ENCODE measurements at places on chromosomes 4 and X.

DNA sequence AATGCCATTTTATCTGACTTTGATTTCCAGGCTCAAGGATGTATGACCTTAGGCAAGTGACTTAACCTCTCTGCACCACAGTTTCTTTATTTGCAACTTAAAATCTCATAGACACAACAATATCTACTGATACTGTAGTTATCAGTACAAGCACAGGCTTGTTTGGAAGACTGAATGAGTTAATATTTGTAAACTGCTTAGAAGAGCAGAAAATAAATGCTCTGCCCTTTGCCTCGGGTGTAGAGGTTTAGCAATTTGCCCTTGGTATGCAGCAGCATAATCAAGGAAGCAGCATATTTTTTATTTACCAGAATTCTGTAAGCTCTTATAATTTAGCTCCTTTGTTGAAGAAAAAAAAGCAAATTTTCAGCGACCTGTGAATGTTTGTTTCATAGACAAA lies 2.9 kb upstream of the CXCL1 start:
- no peak for DNase-seq

GRCh38 chr4:121977251-121978171 lies 25.7 kb upstream of the TRPC3 start:
- DNase-seq, result no peak

DNA sequence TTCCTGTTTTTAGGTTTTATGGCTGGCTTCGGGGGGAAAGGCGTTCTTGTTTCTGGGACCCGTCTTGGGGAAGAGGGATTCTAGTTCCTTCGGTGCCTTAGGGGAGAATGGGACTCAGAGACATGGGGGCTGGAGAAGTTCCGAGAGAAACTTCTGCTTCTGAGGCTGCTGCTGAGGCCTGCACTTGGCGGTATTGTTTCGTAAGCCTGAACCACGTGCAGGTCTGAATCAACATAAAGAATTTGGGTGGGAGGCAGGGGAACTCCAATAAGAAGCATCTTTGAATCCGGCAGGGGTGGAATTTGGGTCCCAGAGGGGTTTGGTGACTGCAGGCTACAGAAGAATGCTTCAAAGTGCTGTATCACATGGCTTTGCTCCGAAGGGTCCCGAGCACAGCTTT lies 15.1 kb downstream of the XG start:
- no peak for DNase-seq

DNA sequence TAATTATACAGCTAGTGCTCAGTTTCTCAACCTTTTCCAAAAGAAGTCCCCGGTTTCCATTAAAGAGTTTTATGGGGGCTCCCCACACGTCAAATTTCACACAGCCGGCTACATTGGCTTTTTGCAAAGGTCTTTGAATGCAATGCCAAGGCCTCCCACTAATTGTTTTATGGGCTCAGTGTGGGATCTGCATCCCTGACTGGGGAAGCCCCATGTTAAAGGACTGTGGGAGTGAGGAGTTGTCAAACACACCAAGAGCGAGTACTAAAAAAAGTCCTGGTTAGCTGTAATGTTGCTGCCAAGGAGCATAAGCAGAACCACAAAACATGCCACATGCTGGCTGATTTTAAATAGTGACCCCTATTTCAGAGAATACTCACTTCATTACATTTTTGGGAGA lies 162.6 kb downstream of the BMPR1B start:
- DNase-seq, result no peak

DNA sequence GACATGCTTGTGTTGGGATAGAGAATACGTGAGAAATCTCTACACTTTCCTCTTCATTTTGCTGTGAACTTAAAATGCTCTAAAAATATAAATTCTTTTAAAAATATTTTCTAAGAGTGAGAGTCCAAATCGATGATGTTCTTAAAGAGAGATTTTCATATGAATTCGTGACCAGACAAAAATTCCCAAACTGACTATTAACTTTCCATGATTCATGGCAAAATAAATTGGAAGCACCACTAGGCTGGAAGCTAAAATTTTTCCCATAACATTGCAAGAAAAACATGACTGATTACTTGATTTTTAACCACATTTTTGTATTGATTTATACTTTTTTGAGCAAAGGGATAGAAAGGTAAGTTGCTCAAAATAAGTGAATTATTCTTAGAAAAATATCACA lies 201.1 kb downstream of the ANTXR2 start:
- no peak for DNase-seq

- no peak for DNase-seq
These were observed 31.8 kb downstream of the AMMECR1 start for GRCh38 chrX:110286106-110286505.

DNA sequence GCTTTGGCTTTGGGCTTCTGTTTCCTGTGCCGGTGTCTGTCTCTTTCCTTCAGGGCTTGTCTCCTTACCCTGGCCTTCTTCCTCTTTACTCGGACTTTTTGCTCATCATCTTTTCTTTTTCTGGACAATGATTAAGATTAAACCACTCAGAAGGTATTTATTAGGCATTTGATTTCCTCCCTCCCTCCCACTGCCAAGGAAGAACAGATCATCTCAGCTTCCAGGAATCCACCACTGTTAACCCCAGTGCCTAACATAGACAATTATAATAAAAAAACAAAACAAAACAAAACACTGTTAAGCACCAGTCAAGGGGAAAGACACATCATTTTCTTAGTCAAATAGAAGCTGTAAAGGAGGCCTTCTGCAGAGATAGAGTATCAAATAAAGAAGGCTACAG lies 16.6 kb downstream of the PGRMC1 start:
- no peak for DNase-seq

DNA sequence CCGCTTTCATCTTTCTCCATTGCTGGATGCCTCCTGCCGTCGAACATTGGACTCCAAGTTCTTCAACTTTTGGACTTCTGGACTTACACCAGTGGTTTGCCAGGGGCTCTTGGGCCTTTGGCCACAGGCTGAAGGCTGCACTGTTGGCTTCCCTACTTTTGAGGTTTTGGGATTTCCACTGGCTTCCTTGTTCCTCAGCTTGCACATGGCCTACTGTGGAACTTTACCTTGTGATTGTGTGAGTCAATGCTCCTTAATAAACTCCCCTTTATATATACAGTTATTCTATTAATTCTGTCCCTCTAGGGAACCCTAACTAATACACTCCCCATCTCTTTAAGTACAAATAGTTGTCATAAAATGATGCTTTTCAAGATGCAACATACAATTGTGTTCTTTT lies 595.3 kb downstream of the ARAP2 start:
- DNase-seq, result no peak

GRCh38 chr4:166091912-166092510 lies 219.0 kb downstream of the TLL1 start:
- DNase-seq, result no peak

GRCh38 chrX:110172215-110172614 lies 145.7 kb downstream of the AMMECR1 start:
- DNase-seq, result no peak

- no peak for DNase-seq
These were observed 248.6 kb downstream of the HNRNPD start for GRCh38 chr4:82124932-82125786.

DNA sequence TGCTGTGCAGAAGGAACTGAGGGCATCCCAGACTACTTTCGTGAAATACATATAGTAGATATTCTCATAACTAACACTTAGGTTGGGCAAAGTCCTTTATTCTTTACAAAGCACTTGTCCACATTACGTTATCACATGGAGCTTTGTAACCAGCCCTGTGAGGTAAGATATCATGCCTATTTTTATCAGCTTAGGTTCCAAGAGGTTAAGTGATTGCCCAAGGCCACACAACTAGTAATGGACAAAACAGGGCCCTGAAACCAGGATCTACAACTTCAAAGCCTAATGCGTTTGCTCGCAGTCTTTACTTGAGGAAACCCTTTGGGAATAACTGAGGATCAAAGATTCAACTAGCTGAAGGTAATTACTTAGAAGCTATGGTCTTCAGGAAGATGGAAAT lies 261.5 kb downstream of the GPC3 start:
- no peak for DNase-seq

DNA sequence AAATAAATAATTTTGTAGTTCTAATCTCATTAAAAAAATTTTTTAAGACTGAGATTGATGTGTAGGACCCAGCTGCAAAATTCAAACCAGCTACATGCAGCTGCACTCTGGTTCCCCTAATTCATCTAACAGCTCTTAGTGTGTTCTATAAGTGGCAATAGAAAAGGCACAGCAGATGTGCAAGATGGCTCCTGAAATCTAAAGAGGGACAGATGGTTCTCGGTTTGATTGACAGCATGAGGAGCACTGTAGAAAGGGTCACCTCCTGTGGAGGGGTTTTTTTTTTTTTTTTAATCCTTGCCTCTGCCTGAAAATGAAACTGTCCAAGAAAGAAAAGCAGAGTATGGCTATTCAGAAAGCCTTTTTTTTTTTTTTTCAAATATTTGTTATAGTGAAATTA lies 16.9 kb upstream of the OCIAD1 start:
- no peak for DNase-seq

- DNase-seq, result no peak
These were observed 63.2 kb downstream of the TEX13C start for GRCh38 chrX:125382889-125383288.

DNA sequence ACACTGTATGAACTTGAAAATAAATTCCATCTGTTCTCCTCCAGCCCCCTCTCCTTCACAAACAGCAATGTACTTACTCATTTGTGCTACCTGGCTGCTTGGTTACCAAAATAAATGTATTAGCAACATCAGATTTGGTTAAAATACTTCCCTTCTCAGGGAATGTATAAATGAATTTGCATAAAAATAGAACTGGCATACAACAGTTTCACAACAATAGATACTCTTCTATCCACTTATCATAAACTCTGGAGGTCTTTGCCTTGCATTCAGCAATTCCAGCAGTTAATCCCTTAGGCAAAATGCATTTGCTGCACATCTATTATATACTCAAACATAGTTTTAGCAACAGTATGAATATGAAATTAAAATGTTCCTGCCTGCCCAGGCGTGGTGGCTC lies 658.2 kb downstream of the CENPC start:
- no peak for DNase-seq

DNA sequence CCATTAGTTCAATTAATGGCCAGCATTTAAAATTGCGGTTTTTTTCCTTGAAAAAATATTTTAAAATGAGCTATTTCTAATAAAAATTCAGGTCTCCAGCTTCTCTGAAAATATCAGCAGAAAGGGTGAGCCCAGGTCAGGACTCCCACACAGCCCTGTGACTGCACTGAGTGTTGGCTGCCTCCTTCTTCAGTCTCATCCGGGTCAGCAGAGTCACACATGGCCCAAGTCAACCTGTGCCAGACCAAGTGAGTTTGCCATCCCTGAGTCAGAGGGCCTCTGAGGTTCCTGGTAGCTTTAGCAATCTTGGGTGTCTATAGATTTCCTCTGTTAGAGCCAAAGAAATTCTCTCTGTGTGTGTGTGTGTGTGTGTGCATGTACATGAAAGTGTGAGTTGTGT lies 22.1 kb upstream of the MSX1 start:
- DNase-seq, result no peak

DNA sequence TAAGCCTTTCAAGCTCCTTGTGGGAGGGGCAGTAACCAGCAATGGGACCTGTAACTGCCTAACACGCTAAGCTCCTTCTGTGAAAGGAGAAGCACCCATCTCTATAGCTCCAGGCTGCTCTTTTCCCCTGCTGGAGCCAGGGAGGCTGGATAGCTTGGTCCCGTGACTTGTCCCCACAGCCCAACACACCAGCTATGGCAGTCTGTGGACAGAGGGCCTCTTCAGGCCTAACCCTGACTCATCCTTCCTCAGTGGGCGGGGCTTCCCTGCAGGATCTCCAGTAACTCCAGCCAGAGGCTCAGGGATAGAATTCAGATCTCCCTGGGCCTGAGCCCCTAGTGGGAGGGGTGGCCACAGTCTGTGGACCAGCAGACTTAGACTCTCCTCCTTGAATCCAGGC lies 1290.1 kb downstream of the PCDH7 start:
- DNase-seq, result no peak

- DNase-seq, result no peak
These were observed 9.8 kb downstream of the NDNF start for GRCh38 chr4:121062521-121062920.

- DNase-seq, result no peak
These were observed 46.0 kb downstream of the MAOA start for GRCh38 chrX:43702079-43702524.

- no peak for DNase-seq
These were observed 69.6 kb upstream of the PNPLA4 start for GRCh38 chrX:7996851-7997250.

DNA sequence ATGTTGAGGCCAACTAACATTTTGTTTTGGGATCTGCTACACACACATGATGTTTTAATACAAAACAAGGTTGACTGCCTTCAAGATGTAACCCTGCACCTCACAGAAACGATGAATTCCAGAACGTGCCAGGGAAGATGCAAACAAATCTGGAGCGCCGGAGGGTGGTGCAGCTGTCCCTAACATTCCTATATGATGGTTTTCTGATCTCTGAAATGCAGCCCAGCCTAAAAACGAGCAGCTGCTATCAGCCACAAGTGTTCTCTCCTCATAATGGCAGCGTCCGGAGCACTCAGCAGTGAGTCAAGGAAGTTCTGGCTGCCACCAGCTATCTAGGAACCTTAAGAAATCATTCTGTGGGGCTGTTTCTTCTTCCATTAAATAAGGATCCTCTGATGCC lies 333.4 kb downstream of the NR3C2 start:
- DNase-seq, result no peak

- DNase-seq, result no peak
These were observed 13.8 kb upstream of the ATOH1 start for GRCh38 chr4:93814722-93815121.

GRCh38 chr4:149690726-149691125 lies 124.9 kb downstream of the IQCM start:
- DNase-seq, result no peak

GRCh38 chr4:187380181-187380581 lies 615.4 kb upstream of the ZFP42 start:
- no peak for DNase-seq

GRCh38 chr4:85147481-85148076 lies 181.1 kb upstream of the WDFY3 start:
- DNase-seq, result no peak

All from activated CD4-positive, alpha-beta T cell treated with anti-CD3 and anti-CD28 coated beads, Interleukin-2, amount 50 U/mL, for 4 hours (primary cell).